ENCODE measurements at places on chromosomes 5 and 9.
A peak's percentile ranks its signal among the peaks of the same experiment; 100 is the strongest.

DNA sequence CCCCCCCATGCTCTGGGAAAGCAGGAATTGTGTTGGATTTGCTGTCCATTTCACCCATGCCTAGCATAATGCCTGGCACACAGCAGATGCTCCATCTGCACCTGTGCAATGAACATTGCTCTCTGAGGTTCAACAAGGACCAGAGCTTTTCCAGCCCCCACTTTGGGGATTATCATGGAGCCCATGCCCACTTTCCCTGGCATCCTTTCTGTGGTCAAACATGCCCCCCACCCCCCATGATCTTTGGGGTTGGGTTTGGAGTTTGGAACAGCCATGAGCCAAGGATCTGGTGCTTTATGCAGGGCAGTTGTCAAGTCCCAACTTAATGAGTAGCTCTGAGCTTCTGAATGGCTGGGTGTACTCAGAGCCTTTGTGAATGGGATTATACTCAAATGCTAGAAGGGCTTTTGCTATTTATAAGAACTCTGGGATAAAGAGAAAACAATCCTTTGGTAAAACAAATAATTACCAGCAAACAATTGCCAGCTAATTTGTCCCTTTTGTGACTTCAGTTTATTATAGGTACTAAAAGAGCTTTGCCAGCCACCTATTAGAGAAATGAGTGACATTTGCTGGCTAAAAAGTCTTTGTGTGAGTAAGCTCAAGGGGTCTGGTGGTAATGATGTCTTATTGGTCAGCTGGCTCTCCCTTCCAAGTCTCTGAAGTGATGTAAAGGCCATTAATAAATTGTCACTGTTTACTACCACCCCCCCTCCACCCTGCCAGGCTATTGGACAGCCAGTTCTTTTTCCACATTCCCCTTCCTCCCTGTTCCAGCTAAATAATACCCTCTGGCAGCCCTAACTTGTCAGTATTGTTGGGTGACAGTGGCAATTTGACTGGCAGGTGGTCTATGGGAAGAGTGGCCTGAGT is 182.3 kb downstream of the MACROH2A1 start:
- DNase-seq = no peak

- DNase-seq = no peak
These were observed 40.9 kb upstream of the SLC25A51 start for GRCh38 chr9:37944671-37945481.

DNA sequence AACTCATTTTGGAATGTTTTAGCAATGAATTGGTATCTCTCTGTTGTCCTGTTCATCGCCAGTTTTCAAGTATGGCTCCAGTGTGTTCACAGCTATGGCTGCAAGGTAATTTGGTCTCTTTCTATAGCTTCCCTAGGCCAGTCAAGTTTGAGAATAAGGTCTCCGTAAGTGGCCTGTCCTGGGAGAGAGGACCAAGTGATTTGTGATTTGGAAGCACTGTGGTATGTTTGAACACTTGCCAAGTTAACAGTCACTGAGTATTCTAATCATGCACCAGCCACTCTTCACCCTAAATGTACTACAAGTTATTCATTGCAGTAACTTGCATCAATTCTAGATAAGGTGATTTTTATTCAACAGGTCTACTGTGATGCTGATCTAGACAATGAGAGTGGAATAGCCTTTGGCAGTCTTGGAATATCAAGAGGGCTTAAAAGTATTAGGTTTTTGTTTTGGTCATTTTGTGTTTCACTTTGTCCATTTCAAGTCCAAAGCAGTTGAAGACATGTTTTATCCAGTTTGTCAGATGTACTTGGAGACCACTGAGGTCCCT is 41.1 kb downstream of the G3BP1 start:
- no peak for DNase-seq

DNA sequence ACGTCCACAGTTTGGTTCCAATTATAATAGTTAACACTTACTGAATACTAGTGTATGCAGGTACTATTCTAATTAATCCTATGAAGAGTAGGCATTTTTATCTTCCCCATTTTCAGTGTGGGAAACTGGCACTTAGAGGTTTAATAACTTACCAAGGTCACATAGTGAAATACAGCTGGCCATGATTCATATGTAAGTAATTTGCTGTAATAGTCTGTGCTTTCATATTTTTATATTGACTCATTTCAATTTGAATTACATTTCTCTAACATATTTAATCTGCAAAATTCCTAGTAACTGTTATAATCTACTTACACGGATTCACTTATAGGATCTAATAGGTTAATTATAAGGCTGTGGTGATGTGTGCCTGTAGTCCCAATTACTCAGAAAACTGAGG is 19.4 kb downstream of the CCNH start:
- DNase-seq = peak; percentile 22

GRCh38 chr9:119698535-119698934 is 329.3 kb upstream of the BRINP1 start:
- DNase-seq = no peak

GRCh38 chr9:128100581-128100980 is 26.9 kb downstream of the PTGES2 start:
- DNase-seq = no peak

GRCh38 chr5:141338538-141339306 is at the start of gene PCDHGA2:
Gene PCDHGA2, plus strand, starts transcription at chr5:141338760.
- peak; percentile 74 for DNase-seq

GRCh38 chr9:104914466-104914865 is 13.5 kb downstream of the ABCA1 start:
- DNase-seq = no peak

DNA sequence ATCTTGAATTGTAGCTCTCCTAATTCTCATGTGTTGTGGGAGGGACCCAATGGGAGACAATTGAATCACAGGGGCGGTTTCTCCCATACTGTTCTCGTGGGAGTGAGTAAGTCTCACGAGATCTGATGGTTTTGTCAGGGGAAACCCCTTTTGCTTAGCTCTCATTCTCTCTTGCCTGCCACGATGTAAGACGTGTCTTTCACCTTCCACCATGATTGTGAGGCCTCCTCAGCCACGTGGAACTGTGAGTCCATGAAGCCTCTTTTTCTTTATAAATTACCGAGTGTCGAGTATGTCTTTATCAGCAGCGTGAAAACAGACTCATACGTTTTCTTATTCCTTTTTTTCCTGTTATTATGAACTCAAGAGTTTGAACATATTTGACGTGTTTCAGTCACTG is 39.1 kb downstream of the RETREG1 start:
- no peak for DNase-seq

DNA sequence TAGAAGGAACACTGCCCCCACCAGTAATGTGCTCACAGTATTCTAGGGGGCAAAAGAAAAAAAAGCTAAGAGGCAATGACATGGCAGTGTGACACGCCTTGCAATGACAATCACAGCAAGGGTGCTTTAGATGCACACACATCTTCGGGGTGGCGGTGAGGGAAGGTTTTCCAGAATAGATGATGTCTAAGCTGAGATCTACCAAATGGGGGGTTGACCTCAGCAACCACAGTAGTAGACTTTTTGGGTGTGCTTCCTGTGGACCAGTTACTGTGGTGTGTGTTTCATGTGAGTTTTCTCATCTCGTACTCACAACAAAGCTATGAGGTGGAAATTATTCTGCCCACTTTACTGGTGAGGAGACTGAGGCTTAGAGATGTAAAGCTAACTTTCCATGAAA is 10.2 kb upstream of the IL12B start:
- no peak for DNase-seq

- DNase-seq = no peak
These were observed 453.0 kb downstream of the SLCO4C1 start for GRCh38 chr5:101843055-101843454.

- no peak for DNase-seq
These were observed 201.0 kb downstream of the MAPKAP1 start for GRCh38 chr9:125505988-125506438.

DNA sequence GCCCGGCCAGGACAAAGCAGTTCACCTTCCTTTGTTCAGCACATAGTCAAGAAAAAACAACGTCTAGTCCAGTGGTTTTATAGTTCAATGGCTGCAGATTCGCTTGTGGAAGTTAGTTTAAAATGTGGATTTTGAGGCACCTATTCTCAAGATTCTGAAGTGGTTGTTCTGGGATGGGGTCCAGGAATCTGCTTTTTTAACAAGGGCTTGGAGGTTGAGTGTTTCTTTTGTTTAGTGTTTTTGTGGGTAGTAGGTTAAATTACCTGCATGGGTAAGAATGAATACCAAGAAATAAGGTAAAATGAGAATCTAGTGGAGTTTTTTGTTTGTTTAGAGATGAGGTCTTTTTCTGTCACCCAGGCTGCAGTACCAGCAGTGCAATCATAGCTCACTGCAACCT is 28.4 kb upstream of the NADK2 start:
- no peak for DNase-seq

GRCh38 chr5:165805756-165806155 is 2300.3 kb downstream of the MAT2B start:
- no peak for DNase-seq

GRCh38 chr9:93682155-93682968 is 106.0 kb downstream of the PHF2 start:
- peak; percentile 62 for DNase-seq

GRCh38 chr9:123957731-123958130 is 27.8 kb upstream of the DENND1A start:
- no peak for DNase-seq

DNA sequence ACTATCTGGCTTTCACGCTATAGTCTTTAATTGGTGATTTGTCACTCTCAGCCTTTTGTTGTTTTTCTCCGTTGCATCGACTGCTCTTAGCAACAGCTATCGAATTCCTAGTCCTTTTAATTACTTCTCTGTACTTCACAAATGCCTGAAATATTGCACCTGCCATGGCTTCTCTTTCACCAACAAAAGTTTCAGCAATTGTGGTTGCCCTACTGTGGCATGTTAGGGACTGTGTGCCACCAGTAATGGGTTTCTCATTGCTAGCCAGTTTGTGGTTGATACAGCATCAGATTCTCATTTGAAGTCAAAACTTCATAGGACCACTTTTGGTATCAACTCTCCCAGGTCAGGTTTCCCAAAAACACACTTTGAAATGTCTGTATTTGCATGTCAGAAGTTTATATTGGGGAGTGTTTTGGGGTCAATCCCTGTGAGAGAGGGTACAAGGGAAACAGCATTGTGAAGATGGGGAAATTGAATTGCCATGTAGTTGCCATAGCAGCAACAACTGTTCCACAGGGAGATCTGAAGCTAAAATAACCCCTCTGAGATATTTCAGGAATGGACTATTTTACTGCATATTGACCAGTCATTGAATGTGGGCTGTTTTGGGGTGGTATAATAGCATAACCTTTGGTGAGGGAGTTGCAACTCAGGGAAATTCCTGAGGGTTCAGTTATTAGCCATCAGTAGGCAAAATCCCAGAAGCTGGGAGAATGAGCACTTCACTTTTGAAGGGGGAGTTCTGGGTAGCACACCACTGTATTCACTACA is 99.2 kb downstream of the WDR70 start:
- no peak for DNase-seq

DNA sequence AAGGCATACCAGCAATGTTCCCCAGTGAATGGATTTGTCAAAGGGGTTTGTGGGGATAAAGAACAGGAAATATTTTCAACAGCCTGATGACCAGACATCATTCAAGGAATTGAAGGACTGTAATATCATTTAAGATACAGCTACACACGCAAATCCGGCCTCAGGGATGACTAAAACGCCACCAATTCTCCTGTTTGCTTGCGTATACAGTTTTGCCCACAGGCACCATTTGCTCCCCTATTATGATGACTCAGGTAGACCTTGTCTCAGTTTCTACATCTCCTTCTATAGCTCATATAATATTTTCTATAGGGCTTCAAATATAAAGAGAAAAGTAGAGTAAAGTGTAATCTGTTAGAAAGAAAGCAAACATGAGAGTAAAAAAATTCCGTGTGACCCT is 29.7 kb upstream of the ITGA1 start:
- no peak for DNase-seq

DNA sequence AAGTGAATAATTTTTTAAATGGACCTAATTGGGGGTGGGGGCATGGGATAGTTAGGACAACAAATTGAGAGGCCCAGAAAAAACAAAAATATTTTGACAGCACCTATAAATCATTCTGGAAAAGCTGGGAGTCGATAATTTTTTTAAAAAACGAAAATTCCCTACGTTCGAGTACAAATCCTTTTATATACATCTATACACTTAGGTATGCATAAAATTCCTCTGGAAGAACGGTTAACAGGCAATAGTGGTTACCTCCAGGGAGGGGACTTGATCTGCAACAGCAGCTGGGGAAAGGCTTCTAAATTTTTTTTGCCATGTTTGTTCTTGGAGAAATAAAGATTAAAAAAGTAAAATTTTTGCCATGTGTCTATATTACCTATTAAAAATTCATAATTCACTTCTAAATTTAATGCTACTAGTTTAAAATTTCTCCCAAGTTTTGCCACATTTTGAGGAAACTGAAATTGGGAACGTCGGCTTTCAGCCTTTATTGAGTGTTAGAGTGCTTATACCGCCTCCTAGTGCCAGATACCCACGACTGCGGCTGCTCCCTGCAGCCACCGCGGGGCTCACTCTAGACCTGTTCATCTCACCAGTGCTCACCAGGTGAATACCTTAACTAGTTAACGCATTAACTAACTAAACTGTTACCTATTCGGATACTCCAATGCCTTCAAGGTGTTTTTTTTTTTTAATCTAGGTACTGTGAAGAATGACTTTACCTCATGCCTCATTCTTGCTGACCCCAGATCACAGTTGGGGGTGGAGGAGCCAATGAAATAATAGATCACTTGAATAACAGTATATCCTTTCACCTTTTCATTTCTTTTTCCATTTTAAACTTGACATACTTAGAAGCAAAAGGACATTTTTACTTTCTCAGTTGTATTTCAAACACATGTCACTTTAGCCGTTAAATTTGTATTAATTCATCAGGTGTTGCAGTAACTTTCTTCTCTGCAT is 1.8 kb upstream of the BHMT start:
- no peak for DNase-seq

DNA sequence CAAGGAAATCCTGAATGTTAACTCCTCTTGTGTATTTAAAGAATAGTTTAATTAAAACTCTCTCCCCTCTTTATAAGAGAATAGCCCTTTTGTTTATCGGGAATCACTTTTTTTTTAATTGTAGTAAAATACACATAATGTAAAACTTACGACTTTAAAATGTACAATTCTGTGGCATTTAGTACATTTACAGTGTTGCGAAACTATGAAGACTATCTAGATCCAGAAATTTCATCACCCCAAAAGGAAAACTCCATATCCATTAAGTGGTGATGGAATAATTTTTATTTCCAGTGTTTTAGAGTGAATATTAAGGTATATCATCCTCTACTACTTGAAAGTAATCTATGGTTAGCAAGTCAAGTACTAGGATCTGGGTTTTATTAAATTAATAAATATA is 36.8 kb downstream of the KDM3B start:
- no peak for DNase-seq

GRCh38 chr5:168317521-168318147 is 26.2 kb downstream of the WWC1 start:
- DNase-seq = peak; percentile 95

- peak; percentile 49 for DNase-seq
These were observed 11.9 kb upstream of the SRFBP1 start for GRCh38 chr5:121949885-121950284.
